ENCODE measurements at places on chromosomes 12 and 14. TPM values are rescaled to one million over a fixed set of nuclear protein-coding genes. Genes with fewer than 3 reads are reported as not detected.
A peak's percentile ranks its signal among the peaks of the same experiment; 100 is the strongest.

DNA sequence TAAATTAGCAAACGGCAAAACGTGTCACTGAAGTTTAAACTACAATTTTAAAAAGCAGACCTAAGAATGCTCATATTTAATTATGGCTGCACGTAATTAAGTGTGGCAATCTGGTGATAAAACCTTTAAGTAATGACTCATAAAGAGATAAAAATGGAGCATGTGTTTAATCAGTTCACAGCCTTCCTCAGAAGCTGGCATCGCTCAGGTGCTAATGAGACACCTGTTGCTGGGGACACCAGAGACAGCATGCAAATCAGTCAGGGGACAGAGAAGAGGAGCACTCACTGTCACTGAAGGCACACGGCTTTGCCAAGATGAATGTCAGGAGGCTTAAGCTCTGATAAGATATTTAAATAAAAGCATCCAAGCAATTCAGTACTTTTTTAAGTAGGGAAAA lies 840.3 kb downstream of the GALC start:
- no peak overlapping the region for H3K27ac ChIP-seq
- H3K27me3 ChIP-seq = no peaks in the 10 kb centered on the region
- DNase-seq = no peak
- H3K36me3 ChIP-seq = no peaks in the 10 kb centered on the region
- H3K4me3 ChIP-seq = no peak overlapping the region
- H3K4me1 ChIP-seq = peaks cover 17% of the 10 kb centered on the region

- H3K27me3 ChIP-seq = no peaks in the 10 kb centered on the region
- no peak overlapping the region for H3K4me3 ChIP-seq
- H3K36me3 ChIP-seq = no peaks in the 10 kb centered on the region
- H3K27ac ChIP-seq = no peak overlapping the region
Measured at GRCh38 chr14:20801726-20802125, 918 bp downstream of the RNASE1 start.

DNA sequence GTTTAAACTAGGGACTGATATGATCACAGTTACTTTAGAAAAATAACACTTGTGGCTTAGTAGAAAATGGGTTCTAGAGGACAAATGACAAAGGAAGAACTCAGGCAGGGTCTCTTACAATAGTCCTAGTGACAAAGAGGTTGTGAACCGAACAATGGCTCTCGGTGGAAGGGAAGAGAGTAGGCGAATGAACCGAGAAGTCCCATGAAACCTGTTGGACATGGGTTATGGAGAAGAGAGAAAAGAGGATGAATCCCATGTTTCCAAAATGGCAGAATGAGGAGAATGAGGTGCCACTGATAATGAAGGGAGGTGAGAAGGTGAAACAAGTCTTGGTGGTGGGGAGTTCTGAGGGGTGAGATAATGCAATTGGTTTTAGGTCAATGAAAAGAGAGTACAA lies 94.1 kb downstream of the PPM1H start:
- no peaks in the 10 kb centered on the region for H3K27me3 ChIP-seq
- no peaks in the 10 kb centered on the region for H3K36me3 ChIP-seq
- no peak overlapping the region for H3K4me3 ChIP-seq
- H3K4me1 ChIP-seq = no peaks in the 10 kb centered on the region

- peak overlapping the region; percentile 30 for H3K27ac ChIP-seq
- no peaks in the 10 kb centered on the region for H3K27me3 ChIP-seq
- DNase-seq = peak; percentile 67
- peaks cover 37% of the 10 kb centered on the region for H3K4me1 ChIP-seq
Measured at GRCh38 chr12:65666876-65667275, 157.4 kb upstream of the HMGA2 start.

Gene LBHD2
- not detected for total RNA-seq

DNA sequence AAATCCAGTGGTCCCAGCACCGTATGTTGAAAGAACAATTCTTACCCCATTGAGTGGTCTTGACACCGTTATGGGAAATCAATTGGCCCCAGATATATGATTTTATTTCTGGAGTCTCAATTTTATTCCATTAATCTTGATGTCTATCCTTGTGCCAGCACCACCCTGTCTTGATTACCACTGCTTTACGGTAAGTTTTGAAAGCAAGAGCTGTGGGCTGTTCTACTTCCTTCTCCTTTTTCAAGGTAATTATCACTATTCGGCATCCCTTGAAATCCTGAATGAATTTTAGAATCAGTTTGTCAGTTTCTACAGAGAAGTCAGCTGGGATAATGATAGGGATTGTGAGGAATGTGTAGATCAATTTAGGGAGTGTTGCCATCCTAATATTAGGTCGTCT lies 160.8 kb upstream of the SFSWAP start:
- H3K4me3 ChIP-seq = no peak overlapping the region
- H3K27ac ChIP-seq = no peak overlapping the region
- no peak for DNase-seq

Gene PZP
- total RNA-seq = not detected

Gene YARS2
- 29.0 TPM for total RNA-seq

All from astrocyte (in vitro differentiated cells and primary cell).